SJSA1 (cell line): ENCODE measurements at places on chromosomes 16 and 17. TPM values are rescaled to one million over a fixed set of nuclear protein-coding genes. Genes with fewer than 3 reads are reported as not detected.

TBC1D3K gene
- not detected in 2 replicates for total RNA-seq

SRCAP gene
- 9.4 and 14.3 TPM in 2 replicates for total RNA-seq

DNA sequence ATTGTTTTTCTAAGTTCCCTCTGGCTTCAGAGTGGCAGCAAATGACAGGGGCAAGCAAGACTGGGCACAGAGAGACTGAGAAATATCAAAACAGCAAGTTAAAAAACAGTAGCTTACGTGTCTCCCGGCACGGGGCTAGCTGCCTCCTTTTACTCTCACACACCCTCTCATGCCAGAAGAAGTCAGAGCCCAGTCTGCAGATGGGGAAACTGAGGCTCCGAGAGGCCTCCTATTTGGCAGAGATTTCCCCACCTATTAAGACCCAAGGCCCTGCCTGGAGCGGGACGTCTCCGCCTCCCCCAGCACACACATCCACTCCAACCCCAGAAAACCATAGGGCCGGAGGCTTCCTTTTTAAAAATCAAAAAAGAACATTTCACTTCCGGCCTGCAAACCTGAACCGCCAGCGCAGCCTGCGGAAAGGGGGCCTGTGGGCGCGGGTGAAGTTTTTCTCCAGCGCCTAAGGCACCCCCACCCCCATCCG is 832 bp downstream of the CARHSP1 start:
- DNase-seq: no peak

MYH8 gene
- total RNA-seq: 0.03 TPM in 1 of 2 replicates, not detected in the other

C16orf96 gene
- total RNA-seq: not detected in 2 replicates

- peak; percentile 23 for DNase-seq
Observed at GRCh38 chr17:17971431-17972125, 622 bp downstream of the TOM1L2 start.

- no peak for DNase-seq
Observed at GRCh38 chr17:1843947-1844346, 14.1 kb downstream of the RPA1 start.

DNA sequence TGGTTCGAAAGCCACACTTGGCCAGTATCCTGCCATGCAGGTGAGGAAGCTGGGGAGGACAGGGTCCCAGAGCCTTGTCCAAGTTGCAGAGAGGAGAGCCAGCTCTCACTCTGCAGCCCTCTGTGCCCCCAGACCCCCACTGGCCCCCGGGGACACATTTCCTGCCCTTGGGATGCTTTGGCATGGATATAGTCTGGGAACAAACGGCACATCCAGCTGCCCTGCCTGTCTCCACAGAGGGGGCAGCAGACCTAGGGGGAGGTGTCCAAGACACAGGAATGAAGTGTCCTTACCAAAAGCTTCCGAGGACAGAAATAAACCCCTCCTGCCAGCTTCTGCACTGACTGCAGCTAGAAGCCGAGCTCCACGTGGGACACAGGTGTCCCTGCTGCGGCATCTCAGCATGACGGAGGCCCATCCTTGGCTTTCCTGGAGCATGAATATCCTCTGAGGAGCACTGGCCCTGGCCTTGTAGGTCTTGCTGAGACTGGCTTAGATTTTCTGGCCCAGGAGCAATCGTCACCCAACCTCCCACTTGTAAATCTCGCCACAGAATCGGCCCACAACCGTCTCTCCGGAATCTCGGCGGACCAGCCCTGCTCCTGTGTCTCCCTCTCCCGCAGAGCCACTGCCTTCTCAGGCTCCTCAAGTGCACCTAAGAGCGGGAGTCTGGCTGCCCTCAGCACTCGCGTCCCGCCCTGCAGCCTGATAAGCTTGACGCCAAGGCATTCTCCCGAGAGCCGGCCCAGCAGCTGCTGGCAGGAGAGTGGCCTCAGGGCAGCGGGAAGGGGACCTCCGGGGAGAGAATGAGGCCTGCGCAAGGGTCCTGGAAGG is 1.1 kb upstream of the CAPN15 start:
- DNase-seq: no peak

- DNase-seq: no peak
Observed at GRCh38 chr17:5485270-5486205, at the start of gene DERL2. Gene DERL2, minus strand, starts transcription at chr17:5486178. Its CDS starts 17 bp downstream, at chr17:5486161.

DNA sequence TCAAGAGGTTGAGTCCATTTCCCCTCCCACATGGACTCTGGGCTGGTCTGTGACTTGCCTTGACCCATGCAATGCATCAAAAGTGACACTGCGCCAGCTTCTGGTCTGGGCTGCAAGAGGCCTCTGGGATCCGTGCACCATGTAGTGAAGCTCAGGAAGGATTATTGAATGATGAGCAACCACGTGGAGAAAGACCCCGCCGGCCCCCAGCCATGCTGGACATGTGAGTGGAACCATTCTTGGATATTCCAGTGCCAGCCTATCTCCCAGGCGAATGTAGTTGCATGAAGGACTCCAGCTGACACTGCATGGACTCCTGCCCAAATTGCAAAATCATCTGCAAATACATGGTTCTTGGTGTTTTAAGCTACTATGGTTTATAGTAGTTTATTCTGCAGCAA is 7.6 kb upstream of the ALOX15B start:
- no peak for DNase-seq

DNA sequence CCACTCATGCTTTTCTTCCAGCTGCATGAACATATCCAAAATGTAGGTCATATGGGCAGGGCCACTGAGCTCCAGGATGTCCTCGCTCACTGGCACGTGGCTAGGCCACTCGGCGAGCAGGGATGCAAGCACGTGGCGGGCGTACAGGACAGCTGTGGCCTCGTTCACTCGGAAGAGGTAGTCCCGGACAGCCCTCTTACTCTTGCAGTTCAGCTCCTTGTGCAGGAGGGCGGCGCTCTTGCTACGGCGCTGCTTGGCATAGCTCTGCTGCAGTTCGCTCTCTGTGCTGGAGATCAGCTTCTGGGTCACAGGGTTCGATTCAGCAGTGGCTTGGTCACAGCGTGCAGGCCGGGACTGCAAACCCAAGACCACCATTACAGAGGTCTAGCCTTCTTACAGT is 53.1 kb upstream of the ATP2A3 start:
- no peak for DNase-seq

- DNase-seq: peak; percentile 27
Observed at GRCh38 chr17:60901242-60901641, 223.6 kb downstream of the BCAS3 start.

DNA sequence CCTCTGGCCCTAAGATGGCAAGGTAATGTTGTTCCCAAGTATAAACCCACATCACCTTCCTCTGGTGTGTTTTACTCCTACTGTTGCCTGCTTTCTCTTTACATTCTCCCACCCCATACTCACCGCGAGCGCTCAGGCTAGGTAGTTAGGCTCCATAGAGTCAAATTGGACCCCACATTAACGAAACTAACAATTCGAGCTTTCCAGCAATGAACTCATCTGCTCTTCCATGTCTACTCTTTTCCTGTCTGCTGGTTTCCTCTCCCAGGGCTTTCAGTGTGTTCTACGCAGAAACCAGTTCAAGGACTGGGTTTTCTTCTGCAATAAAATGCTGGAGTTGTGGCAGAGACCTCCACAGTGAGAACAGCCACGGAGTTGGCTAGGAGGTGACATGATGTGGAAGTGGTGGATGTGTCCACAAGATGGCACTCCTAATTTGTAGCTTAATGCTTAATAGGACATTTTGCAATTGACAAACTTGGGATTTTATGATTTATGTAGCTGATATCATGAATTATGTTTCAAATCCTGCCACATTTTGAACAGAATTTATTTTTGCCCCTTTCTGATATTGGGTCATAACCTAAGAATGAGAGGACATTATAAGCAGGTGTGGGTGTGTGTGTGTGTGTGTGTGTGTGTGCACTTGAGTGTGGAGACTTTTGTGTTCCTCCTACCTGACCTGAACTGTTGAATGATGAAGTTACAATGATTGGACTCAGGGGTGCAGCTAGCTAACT is 2.2 kb upstream of the UQCRC2 start:
- no peak for DNase-seq

- no peak for DNase-seq
Observed at GRCh38 chr17:79706931-79707850, 23.6 kb upstream of the ENPP7 start.

GRCh38 chr17:56929362-56929969 is 15.6 kb upstream of the TRIM25 start:
- no peak for DNase-seq

DNA sequence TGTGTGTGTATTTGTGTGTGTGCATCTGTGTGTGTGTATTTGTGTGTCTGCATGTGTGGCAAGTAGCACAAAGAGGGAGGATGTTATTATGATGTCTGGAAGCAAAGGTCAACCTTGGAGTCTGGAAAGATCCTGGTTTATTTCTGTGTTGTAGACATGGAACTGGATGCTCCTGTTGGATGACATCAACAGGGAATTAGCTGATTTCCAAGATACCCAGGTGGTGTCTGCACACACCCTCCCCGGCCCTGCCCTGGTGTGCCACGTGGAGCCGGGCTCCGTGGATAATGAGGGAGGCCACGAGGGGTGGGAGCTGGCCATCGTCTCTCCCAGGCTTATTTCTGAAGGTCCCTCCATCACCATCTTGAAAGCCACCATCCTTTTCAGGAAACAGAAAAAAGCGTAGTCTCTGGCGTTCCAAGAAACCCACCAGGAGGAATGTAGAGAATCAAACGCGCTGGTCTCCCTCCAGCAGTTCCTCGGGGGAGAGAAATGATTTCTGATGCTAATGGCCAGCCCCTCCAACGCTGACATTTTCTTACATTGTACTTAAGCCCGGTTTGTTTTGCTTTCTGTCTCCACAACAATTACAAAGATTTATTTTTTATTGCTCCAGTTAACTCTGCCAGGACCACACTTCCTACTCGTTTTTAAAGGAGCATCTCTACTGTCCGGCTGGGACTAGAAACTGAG is 93.3 kb downstream of the FOXL1 start:
- DNase-seq: no peak

GRCh38 chr17:50278526-50279180 is 4.4 kb downstream of the TMEM92 start:
- no peak for DNase-seq

PRSS36 gene
- 0.18 and 0.38 TPM in 2 replicates for total RNA-seq

GAS7 gene
- 2.4 and 2.6 TPM in 2 replicates for total RNA-seq
